Cerebellar nuclear complex (tissue), 1 donor: ENCODE measurements at places on chromosomes 6 and 20.

GRCh38 chr6:116047173-116047933, 13.3 kb downstream of the FRK start:
- DNase-seq: no peak

- DNase-seq: no peak
Observed at GRCh38 chr6:127954082-127954481, 53.2 kb upstream of the THEMIS start.

DNA sequence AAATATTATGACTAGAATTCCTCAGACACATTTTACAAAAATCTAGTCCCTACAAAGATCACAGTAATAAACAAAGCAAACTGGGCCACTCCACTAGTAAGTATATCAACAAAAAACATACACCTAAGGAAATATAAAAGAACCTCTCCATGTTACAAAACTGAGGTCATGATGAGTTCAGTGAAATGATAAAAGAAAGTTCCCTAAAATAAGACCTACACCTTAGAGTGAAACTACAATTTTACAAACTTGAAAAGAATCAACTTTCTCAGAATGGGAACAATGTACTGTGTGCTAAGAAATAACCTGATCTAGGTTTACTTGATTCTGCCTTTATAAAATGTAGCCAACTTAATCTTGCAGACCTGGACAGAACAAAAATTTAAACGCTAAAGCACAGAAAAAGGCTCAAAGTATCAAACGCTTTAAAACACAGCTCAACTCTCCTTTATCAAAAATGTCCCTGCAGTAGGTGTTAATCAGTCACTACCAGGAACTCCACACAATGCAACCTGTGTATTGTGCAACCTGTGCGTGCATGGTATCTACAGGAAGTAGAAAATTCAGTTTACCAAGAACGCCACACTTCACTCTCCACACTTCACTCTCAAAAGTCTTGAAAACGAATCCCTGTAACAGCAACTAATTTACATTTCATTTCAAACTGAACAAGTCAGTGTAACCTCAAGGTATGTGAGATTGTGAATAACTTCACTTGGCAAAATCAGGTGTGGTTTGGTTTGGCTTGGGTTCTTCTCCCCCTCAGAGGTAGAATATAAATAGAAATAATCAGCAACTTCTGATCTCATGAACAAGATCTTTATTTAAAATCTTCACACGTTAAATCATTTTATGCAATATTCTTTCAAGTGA, 1.8 kb downstream of the RALGAPA2 start:
- DNase-seq: no peak

GRCh38 chr6:40881501-40881900, 157.5 kb downstream of the UNC5CL start:
- DNase-seq: no peak

- DNase-seq: no peak
Observed at GRCh38 chr6:33189625-33190448, 2.4 kb downstream of the COL11A2 start.
